ENCODE measurements at places on chromosomes 6 and 20. TPM values are rescaled to one million over a fixed set of nuclear protein-coding genes. Genes with fewer than 3 reads are reported as not detected.

Gene CPNE5
- not detected for total RNA-seq

Gene ATAT1
- total RNA-seq = 6.1 TPM

Gene RNF144B
- 17.5 TPM for total RNA-seq

Gene OOEP
- 0.49 TPM for total RNA-seq

Gene ABHD16B
- not detected for total RNA-seq

Gene METTL24
- total RNA-seq = not detected

Gene SMOC2
- 0.32 TPM for total RNA-seq

Gene DUSP15
- total RNA-seq = not detected

Gene TSPO2
- total RNA-seq = not detected

Gene FERMT1
- total RNA-seq = 276 TPM

Gene MMP24
- total RNA-seq = 0.03 TPM

Gene KCNQ5
- 6.4 TPM for total RNA-seq

Gene SIRPA
- total RNA-seq = 35.1 TPM

Gene FLRT3
- 61.2 TPM for total RNA-seq

Gene BAG2
- total RNA-seq = 1.4 TPM

Gene COMMD7
- total RNA-seq = 34.7 TPM

Gene PAX1
- total RNA-seq = not detected

Gene DDO
- total RNA-seq = 0.07 TPM

Gene PRND
- not detected for total RNA-seq

Gene MAFB
- 0.18 TPM for total RNA-seq

Gene BFSP1
- 1.4 TPM for total RNA-seq

Gene BPIFB1
- not detected for total RNA-seq

Gene OSER1
- total RNA-seq = 29.9 TPM

Gene ANKRD66
- not detected for total RNA-seq

Gene BEND6
- 1.8 TPM for total RNA-seq

Gene AP5S1
- total RNA-seq = 11.9 TPM

Gene LPA
- not detected for total RNA-seq

Gene C6orf141
- total RNA-seq = 19.8 TPM

Gene EYA4
- total RNA-seq = not detected

Gene MCHR2
- not detected for total RNA-seq

Gene PREX1
- total RNA-seq = 1.3 TPM

Gene SSTR4
- not detected for total RNA-seq

Gene WFDC13
- not detected for total RNA-seq

Gene GJA10
- not detected for total RNA-seq

Gene LY6G6F
- total RNA-seq = not detected

Gene PAK5
- not detected for total RNA-seq

Gene SNX9
- 56.1 TPM for total RNA-seq

Gene LY6G6C
- total RNA-seq = not detected

All from foreskin keratinocyte (primary cell).